ENCODE measurements at places on chromosomes 1 and 21.

DNA sequence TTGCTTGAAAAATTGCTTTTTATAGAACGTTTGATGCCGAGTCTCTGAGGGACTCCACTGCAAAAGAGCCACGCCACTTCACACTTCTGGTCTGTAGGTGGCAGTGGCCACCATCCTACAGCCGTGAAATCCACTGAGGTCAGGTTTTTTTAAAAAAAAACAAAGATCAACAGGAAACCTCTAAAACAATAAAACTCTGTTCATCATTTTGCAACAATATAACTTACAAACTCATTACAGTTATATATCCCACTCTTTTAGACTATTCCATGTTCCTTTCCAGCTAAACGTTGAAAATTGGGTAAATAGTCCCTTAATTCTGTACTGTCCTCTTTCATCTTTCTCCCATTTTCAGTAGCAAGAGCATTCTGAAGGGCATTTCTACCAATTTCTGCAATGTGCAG, 64.6 kb upstream of the FMN2 start:
- DNase-seq, result no peak

DNA sequence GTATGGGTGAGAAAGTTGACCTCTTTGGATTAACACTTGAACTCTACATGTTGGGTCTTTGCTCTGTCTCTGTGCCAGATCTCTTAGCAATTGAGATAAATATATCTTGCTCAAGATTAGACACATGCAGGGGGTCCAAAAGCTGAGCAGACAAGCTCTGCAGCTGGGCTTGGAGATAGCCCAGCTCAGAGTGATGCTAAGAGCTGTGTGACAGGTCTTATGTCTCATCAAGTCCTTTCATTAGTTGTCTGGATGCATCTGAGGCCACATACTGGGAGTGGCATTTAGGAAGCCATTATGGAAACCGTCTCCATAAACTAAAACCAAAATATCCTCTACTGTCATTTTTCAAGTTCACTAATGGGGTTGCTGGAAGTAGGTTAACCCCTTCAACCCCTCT, 289.4 kb upstream of the DUSP10 start:
- DNase-seq, result no peak

- no peak for DNase-seq
Observed at GRCh38 chr1:175208773-175209492, 16.4 kb upstream of the KIAA0040 start.

GRCh38 chr1:47776667-47777131, 220.5 kb downstream of the TRABD2B start:
- DNase-seq, result no peak

DNA sequence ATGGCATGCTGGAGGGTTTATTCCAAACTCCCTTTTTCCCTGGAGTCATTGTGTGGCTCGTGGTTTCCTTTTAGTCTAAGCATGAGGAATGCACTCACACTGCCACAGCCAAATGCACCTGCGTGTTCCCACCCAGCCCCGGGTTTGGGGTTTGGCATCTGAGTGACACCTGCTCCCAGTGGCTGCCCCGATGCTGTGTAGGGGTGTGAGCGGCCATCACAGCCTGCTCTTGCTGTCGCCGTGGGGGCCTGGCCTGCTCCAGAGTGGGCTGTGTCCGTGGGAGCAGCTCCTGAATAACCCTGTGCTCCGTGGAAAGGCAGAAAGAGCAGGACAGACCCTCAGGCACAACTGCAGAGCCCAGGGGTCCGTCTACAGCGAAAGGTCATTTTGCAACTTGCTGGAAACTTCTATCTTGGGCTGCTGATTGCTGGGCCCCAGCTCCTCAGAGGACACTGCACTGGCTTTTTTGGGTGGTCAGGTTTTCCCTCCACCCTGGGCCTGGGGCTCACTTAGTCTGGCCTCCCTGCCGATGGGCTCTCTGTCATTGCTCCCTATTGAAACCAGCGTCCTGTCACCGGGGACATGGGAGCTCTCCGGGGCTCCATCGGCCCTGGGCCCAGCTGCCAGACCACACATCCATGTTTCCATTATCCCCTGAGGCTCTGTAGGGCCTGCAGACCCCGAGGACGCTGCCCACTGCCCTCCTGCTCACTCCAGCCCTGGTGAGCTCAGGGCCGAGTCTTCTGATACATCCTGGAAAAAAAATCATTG, 74.1 kb downstream of the AJAP1 start:
- DNase-seq, result no peak

DNA sequence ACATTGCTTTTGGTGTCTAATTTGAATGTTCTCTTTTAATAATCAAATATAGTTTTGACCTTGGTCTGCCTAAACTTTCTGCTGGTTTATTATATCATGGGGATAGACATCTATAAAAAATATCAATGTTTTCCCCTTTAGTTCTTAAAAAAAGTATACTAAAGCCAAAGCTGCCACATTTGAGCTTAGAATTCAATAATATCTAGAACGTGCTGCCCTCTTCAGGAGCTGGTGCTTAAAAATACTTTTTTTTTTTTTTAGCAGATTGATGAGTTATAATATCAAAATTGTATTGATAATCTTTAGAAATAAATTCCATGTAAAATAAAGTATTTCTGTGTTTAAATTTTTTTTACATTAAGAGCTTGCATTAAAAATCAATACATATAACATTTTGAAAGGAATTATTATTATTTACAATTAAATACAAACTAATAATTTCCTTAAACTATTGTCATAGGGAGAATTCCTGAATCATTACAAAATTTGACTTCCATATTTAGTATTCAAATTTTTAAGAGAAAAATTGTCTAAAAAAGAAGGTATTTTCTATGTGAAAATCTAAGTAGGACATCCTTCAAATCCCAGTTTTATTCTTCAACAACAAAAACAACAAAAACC, 40.1 kb upstream of the ADGRL2 start:
- DNase-seq, result no peak

DNA sequence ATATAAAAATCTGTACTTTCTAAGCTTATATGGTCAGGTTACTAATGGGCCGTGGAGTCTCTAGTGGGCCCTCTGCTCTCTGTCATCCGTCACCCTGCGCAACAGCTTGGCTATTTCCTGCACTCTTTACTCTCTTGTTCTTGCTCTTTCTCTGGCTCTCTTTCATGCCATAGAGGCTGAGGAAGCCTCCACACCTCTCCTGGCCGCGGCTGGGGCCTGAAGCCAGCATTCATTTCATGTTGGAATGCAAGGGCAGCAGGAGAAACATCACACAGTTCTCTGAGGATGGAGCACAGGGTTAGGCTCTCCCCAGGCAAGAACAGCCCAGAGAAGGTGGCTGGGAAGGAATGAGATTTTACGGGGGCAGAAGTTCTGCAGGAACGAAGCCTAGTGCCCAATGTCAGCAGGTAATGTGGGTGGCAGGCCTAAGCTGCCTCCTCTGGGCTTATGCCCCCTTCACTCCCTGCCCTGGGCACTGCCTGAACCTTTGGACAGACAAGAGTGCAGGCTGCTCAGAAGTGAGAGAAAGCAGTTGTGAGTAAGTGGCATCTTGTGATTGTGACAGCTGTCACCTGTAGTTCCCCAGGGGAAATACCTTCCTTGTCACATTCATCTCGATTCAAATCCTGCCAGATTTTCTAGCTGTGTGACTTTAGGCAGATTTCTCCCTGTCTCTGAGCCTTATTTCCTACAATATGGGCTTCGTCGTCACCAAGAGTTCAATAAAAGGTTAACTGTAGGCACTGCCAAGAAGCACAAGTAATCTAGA, 3.6 kb upstream of the FHAD1 start:
- DNase-seq, result no peak

- DNase-seq, result no peak
Observed at GRCh38 chr1:77514921-77515776, 167.3 kb downstream of the ZZZ3 start.

DNA sequence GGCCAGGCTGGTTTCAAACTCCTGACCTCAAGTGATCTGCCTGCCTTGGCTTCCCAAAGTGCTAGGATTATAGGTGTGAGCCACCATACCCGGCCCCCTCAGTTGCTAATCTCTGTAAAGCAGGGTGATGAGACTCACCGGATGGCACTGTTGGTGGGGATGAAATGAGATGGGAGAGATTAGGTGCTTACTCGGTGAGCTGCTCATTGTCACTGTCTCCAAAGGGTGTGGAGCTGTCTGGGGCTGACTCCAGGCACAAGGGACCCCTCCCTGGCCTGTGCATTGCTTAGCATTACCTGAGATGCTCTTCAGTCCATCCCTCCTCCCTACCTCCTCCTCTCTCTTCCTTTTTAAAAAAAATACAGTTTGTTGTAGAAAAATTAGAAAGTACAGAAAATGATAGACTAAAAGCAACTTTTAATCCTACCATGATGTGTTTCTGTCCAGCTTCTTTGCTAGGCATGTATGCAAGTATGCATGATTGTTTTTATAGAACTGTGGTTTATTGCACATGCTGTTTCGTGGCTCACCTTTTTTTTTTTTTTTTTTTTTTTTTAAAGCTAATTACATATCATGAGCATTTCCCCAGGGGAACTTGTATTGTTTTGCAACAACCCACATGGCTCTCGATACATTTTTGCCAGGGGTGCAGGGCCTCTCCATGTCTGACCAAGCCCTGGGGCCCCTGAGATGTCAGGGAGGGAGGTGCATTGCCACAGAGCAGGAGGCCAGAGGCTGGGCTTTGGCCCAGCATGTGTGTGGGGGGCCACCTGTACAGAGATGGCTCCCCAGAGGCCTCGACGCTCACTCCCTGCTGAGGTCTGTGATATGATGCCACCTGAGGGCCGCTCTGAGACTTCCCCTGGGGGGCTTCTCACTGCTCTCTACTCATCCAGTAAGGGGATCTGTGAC, 55.4 kb downstream of the ARHGEF10L start:
- no peak for DNase-seq

DNA sequence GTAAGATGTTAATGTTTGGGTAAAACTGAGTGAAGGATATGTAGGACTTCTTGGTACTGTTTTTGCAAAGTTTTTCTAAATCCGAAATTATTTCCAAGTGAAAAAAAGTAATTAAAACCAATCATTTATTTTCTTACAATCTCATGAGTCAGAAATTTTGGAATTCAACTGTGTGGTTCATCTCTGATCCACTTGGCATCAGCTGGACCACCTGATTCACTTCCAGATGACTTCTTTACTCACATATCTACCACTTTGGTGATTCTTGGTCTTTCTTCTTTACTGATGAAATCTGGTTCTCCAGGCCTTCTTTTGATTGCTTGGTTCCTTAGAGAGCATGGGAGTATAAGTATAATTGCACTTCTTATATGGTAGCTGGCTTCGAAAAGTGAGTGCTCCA, 254.9 kb upstream of the CACYBP start:
- DNase-seq, result no peak

GRCh38 chr1:175725684-175726083, 17.7 kb downstream of the TNR start:
- DNase-seq, result no peak

GRCh38 chr1:84721152-84721551, 30.9 kb upstream of the SSX2IP start:
- no peak for DNase-seq

DNA sequence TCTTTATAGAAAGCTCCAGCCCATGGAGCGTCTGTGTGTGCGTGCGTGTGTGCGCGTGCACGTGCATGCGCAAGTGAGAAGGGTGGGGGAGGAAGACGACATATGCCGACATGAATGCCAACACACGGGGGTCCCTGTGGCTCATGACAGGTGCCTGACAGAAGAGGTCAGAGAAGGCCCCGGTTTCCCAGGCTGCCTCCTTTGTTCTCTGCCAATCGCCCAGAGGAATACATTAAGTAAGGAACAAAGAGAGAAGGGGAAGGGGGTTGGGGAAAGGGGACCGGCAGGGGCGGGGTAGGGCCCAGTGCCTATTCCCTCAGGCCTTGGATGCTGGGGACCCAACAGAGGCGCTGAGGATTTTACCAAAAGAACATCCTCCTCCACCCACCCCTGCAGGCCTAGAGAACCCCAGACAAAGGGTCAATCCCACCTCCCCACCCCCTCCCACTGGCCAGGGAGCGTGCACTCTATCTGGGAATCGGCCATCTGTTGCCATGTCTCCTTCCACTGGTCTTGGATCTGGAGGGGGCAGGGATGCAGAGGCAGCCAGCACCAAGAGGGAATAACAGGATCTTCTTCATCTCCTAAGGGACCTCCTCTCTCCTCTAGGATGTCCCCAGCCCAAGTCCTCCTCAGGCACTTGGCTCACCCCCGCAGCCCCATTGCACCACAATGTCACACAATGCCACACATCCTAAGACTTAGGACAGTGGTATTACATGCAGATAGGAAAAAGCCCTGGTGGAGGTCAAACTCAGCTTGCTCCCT, 39.4 kb downstream of the PIK3C2B start:
- DNase-seq, result no peak

DNA sequence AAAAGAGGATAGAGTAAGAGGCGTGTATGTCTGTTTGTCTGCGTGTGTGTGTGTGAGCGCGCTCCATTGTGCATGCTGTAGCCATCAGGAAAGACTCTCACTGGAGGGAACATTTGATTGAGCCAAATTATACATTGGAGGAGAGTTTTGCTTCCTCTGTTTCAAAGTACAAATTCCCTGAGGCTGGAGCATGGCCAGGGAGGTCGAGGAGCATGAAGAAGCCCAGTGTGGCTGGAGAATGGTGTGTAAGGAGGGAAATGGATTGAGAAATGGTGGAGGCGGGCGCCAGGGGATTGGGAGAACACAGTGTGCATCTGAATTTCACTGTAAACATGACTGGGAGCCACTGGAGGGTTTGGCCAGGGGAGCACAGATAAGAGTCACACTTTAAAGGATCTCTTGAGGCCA, 22.1 kb upstream of the EFNA1 start:
- DNase-seq, result no peak

- no peak for DNase-seq
Observed at GRCh38 chr1:147151244-147151643, 21.0 kb downstream of the PRKAB2 start.

DNA sequence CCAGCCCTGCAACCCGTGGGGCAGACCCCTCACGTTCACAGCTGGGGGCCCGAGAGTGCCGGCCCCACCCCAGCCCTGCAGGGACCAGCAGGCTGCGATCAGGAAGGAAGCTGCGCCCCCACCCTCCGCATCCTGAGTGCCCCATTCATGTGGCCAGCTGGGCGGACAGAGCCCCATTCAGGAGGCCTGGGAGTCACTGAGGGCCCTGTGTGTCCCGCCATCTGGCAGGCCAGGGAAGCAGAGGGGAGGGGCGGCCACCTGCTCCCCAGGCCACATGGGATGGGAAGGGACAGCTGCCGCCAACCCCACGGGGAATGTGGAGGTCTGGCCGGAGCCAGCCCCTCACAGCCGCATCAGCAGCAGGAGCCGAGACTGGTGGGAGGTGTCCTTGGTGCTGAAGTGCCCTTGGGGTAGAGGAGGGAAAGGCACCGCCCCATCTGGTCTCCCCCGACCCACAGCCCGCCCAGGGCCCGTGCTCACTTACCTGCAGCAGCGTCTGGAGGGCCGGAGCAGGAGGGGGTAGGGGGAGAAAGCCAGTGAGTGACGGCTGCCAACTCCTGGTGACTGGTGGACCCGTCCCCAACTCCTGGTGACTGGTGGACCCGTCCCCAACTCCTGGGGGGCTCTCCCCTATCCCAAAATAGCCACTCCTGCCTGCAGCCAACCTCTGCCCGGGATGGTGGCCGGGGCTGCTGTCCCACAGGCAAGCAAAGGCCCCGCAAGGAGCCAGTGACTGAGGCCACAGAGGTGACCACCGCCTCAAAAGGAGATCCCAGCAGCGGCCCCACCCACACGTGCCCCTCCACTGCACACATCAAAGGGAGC, 8.7 kb downstream of the ACAP3 start:
- DNase-seq, result no peak
